ENCODE measurements at places on chromosomes 2 and 18. TPM values are rescaled to one million over a fixed set of nuclear protein-coding genes. Genes with fewer than 3 reads are reported as not detected.
A peak's percentile ranks its signal among the peaks of the same experiment; 100 is the strongest.

The NCKAP5 gene
- 0.58 TPM for total RNA-seq

The USP37 gene
- 81.4 TPM for total RNA-seq

The PROM2 gene
- total RNA-seq = 33.5 TPM

The IL37 gene
- total RNA-seq = not detected

The HRH4 gene
- not detected for total RNA-seq

The ZEB2 gene
- total RNA-seq = 161 TPM

DNA sequence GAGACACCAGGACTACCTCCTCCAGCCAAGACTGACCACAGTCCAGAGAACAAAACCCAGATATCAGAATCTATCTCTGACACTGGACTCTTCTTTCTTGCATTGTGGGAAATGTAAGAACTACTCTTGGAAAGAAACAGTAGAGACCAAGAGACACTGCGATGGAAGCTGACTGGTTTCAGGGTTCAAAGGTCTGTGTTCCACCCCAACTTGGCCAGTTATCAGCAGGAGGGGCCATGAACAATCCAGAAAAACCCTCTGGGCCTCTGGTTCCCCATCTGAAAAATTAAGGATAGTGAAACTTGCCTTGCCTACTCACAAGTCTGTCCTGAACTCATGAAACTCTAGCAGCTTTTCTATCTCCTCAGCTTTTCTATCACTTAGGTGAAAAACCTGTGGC, 166.5 kb downstream of the SUCLG1 start:
- DNase-seq = no peak
- H3K4me3 ChIP-seq = no peak overlapping the region

DNA sequence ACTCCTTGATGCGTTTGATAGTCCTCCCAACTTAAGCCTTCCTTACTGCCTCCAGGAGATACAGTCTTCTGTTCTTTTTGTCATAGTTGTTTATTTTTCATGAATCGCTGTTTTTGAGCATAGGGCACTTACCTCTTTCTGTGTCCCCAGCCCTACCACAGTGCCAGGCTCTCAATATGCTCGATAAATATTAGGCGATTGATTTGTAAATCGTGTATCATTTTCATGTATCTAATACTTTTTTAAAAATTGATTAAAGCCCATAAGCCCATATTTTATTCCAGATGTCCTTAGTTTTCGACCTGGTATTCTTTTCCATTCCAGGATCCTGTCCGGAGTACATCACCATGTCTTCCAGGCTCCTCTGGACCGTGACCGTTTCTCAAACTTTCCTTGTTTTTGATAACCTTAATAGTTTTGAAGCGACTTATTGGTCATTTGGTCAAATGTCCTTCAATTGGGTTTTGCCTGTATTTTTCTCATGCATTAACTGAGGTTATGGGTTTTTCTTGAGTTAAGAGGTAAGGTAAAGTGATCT, 444 bp upstream of the MMADHC start:
- no peaks in the 10 kb centered on the region for H3K27me3 ChIP-seq
- H3K4me3 ChIP-seq = peak overlapping the region; percentile 57
- no peak for DNase-seq
- peak overlapping the region; percentile 97 for H3K27ac ChIP-seq

DNA sequence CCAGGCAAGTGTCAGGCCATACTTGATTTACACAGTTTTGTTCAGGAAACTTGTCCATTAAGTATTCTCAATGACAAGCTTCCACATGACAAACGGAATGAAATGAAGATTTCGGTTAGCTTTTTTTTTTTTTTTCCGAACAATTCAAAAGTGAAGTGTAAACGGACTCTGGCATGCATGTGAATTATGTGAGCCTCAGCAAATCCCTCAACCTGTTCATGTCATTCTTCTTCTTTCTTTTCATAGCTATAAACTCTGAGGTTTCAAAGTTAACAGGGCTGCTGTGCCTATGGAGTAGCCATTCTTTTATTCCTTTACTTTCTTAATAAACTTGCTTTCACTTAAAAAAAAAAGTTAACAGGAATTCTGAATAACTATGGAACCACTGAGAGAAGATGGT, 110.3 kb downstream of the NOL10 start:
- H3K27me3 ChIP-seq = no peaks in the 10 kb centered on the region
- H3K4me1 ChIP-seq = peaks cover 9% of the 10 kb centered on the region
- peaks cover 7% of the 10 kb centered on the region for H3K36me3 ChIP-seq
- no peak overlapping the region for H3K4me3 ChIP-seq
- DNase-seq = no peak

- H3K36me3 ChIP-seq = no peaks in the 10 kb centered on the region
- H3K27me3 ChIP-seq = no peaks in the 10 kb centered on the region
- H3K4me1 ChIP-seq = no peaks in the 10 kb centered on the region
- H3K4me3 ChIP-seq = no peak overlapping the region
- DNase-seq = no peak
Observed at GRCh38 chr18:50717563-50717962, 102.3 kb downstream of the MRO start.

DNA sequence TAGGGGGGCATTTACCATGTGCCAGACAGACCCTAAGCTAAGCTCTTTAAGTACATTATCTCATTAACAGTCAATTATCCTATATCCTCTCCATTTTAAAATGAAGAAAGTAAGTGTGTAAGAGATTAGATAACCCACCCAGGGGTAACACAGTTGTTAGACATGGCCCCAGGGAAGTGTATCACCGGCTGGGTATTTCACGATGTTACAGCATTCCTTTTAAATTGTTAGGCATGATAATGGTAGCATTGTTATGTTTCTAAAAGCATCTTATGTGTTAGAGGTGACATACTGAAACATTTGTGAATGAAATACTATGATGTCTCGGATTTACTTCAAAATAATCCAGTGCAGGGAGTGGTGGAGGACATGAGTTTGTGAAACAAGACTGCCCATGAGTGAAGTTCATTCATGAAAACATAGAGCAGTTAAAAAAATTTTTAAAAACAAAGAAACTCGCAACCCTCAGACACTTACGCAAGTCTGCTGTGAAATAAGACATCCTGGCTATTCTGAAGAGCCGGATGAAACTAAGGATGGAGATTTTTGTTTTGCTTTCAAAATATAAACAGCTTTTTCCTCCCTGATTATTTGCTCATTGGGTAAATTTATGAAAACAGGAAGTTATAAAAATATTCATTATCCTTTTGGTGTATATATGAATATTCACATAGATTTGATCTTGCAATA, 54.9 kb downstream of the IL1RL2 start:
- DNase-seq = no peak
- no peak overlapping the region for H3K4me3 ChIP-seq
- H3K27me3 ChIP-seq = no peaks in the 10 kb centered on the region

DNA sequence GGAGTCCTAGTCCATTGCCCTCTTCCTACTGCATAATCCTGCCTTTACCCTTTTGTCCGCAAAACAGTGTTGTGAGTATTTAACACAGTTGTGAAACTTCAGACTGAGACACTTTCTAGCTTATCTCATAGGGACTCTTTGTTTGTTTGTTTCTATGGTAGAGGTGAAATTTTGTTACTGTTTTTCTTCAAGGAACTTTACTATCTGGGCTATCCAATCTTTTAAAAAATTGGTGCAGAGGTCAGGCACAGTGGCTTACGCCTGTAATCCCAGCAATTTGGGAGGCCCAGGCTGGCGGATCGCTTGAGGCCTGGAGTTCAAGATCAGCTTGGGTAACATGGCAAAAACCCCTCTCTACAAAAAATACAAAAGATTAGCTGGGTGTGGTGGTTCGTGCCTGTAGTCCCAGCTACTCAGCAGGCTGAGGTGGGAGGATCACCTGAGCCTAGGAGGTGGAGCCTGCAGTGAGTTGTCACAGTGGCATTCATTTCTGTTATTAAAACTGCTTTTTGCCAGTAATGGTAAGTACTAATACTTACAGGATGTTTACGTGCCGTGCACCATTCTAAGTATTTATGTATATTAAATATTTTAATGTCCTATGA, 18.8 kb downstream of the GMCL1 start:
- no peaks in the 10 kb centered on the region for H3K27me3 ChIP-seq
- H3K4me1 ChIP-seq = no peaks in the 10 kb centered on the region
- DNase-seq = peak; percentile 3
- no peak overlapping the region for H3K4me3 ChIP-seq
- H3K36me3 ChIP-seq = peaks cover 93% of the 10 kb centered on the region

DNA sequence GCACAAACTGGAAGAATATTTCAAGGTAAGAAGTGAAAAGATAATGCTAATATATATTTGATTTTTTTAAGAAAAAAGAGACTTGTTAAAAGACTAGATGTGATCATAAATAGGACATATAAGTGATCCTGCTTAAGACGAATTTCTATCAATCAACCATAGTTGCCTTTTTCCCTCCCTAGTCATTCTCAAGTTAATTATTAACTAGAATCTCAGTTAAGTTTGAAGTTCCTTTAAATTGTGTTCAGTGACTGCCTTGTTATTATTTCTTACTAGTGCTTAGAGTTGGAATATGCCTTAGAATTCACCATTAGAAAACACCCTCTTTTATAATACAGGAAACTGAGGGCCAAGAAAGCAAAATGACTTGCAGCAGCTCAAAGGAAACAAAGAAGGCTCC, 141.5 kb upstream of the SP5 start:
- no peaks in the 10 kb centered on the region for H3K4me1 ChIP-seq
- H3K36me3 ChIP-seq = no peaks in the 10 kb centered on the region
- H3K27me3 ChIP-seq = no peaks in the 10 kb centered on the region
- no peak overlapping the region for H3K4me3 ChIP-seq

- H3K36me3 ChIP-seq = no peaks in the 10 kb centered on the region
- no peaks in the 10 kb centered on the region for H3K27me3 ChIP-seq
- H3K27ac ChIP-seq = no peak overlapping the region
Observed at GRCh38 chr2:64133354-64133753, 10.9 kb downstream of the PELI1 start.

GRCh38 chr18:25089470-25089869, 262.5 kb downstream of the ZNF521 start:
- no peak for DNase-seq
- no peaks in the 10 kb centered on the region for H3K27me3 ChIP-seq
- peaks cover 11% of the 10 kb centered on the region for H3K36me3 ChIP-seq
- H3K4me3 ChIP-seq = no peak overlapping the region
- H3K27ac ChIP-seq = no peak overlapping the region
- no peaks in the 10 kb centered on the region for H3K4me1 ChIP-seq

- no peaks in the 10 kb centered on the region for H3K27me3 ChIP-seq
- peak overlapping the region; percentile 9 for H3K27ac ChIP-seq
- no peaks in the 10 kb centered on the region for H3K36me3 ChIP-seq
- peaks cover 11% of the 10 kb centered on the region for H3K4me1 ChIP-seq
Observed at GRCh38 chr2:230778350-230779063, 65.9 kb downstream of the CAB39 start.

DNA sequence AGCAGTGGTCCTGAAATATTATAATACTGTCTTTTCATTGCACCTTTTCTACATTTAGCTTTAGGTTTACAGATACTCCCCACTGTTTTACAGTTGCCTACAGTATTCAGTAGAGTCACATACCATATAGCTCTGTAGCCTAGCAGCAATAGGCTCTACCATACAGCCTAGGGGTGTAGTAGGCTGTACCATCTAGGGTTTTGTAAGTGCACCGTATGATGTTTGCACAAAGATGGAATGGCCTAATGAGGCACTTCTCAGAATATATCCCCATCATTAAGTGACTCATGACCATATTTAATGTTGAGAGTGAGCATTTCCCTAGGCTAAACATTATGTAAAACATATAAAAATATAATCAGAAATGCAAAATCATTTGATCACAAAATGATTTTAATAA, 511.3 kb upstream of the RAB12 start:
- DNase-seq = no peak
- H3K36me3 ChIP-seq = peaks cover 15% of the 10 kb centered on the region

DNA sequence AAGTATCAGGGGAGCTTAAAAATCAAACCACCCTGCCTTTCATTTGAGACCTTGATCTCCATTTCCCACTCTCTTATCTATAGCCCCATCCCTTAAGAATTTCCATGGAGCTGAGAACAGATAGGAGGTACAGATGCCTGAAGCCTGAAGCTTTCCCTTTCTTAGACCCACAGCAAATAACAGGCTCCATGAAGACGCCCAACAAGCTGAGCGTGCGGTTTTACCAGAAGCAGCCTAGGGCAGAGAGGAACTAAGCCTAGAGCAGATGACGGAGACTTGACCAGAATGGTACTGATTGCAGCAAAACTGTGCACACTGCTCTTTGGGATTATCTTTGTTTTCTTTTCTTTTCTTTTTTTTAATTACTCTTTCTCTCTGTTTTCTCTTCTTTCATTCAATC, 1.7 kb upstream of the ERBB4 start:
- no peaks in the 10 kb centered on the region for H3K4me1 ChIP-seq
- H3K36me3 ChIP-seq = no peaks in the 10 kb centered on the region
- peak; percentile 5 for DNase-seq
- no peak overlapping the region for H3K27ac ChIP-seq
- no peak overlapping the region for H3K4me3 ChIP-seq

DNA sequence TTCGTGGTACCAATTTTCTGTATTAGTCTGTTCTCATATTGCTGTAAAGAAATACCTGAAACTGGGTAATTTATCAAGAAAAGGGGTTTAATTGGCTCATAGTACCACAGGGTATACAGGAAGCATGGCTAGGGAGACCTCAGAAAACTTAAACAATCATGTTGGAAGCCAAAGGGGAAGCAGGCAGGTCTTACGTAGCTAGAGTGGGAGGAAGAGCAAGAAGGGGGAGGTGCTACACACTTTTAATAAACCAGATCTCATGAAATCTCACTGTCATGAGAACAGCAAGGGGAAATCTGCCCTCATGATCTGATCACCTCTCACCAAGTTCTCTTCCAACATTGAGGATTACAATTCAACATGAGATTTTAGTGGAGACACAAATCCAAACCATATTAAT, 226.8 kb upstream of the TPO start:
- no peaks in the 10 kb centered on the region for H3K27me3 ChIP-seq
- H3K27ac ChIP-seq = no peak overlapping the region
- H3K4me1 ChIP-seq = no peaks in the 10 kb centered on the region
- no peaks in the 10 kb centered on the region for H3K36me3 ChIP-seq

GRCh38 chr18:60044290-60045006, 144.7 kb downstream of the PMAIP1 start:
- H3K36me3 ChIP-seq = no peaks in the 10 kb centered on the region
- no peak overlapping the region for H3K27ac ChIP-seq
- H3K4me3 ChIP-seq = no peak overlapping the region
- no peaks in the 10 kb centered on the region for H3K27me3 ChIP-seq
- H3K4me1 ChIP-seq = no peaks in the 10 kb centered on the region

DNA sequence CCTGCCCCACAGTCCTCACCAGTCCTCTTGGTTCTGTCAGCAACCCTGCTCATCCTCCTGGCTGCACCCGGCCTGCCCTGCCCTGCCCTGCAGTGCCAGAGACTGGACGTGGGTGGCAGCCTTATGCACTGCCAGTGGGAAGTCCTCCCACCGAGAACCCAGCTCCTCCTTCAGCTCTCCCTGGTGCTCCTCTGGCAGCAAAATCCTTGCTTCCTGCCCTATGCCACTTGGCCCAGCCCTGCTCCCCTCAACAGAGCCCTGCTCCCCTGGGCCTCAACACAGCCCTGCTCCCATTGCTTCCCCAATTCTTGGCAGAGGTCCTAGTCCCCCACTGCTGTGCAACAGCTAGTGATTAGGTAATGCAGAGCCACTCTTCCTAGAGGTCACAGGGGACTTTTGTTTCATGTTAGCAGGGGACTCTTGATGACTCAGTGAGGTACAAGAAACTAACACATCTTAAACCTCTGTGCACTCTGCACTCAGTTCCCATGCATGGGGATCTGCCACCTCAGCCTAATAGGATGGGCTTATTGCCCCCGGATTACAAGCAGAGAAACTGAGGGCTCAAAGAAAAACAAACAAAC, 58.0 kb upstream of the EDAR start:
- no peak for DNase-seq
- no peaks in the 10 kb centered on the region for H3K36me3 ChIP-seq
- H3K27ac ChIP-seq = no peak overlapping the region

- peaks cover 34% of the 10 kb centered on the region for H3K36me3 ChIP-seq
- H3K4me1 ChIP-seq = no peaks in the 10 kb centered on the region
- DNase-seq = no peak
Observed at GRCh38 chr2:195721042-195721441, 64.0 kb downstream of the SLC39A10 start.

- no peaks in the 10 kb centered on the region for H3K36me3 ChIP-seq
- H3K4me1 ChIP-seq = no peaks in the 10 kb centered on the region
- DNase-seq = no peak
- no peak overlapping the region for H3K27ac ChIP-seq
Observed at GRCh38 chr2:110170102-110170501, 34.7 kb downstream of the NPHP1 start.
